Midbrain (tissue), 1 donor: ENCODE measurements at places on chromosomes 5 and 9.

DNA sequence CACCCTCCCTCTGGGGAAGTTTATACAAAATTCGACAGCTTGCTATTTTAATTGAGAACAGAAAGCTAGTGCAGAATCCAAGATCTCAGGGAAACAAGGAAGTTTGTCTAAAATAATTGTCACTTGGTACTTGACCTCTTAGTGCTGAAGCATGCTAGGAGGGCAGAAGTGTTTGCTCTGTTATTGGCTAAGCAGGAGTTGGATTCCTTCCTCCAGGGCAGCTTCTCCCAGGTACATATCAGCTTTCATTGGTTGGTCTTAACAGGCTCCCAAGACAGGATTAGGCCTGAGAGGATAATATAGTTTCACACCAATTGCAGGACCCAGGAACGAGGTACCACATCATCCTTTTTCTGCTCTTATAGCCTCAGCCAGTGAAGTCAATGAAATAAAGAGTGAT, 432.8 kb downstream of the IRX1 start:
- DNase-seq: no peak

GRCh38 chr9:20351715-20352114, 270.6 kb downstream of the MLLT3 start:
- no peak for DNase-seq

- peak; percentile 9 for DNase-seq
These were observed 44.6 kb downstream of the WHRN start for GRCh38 chr9:114460513-114461199.

DNA sequence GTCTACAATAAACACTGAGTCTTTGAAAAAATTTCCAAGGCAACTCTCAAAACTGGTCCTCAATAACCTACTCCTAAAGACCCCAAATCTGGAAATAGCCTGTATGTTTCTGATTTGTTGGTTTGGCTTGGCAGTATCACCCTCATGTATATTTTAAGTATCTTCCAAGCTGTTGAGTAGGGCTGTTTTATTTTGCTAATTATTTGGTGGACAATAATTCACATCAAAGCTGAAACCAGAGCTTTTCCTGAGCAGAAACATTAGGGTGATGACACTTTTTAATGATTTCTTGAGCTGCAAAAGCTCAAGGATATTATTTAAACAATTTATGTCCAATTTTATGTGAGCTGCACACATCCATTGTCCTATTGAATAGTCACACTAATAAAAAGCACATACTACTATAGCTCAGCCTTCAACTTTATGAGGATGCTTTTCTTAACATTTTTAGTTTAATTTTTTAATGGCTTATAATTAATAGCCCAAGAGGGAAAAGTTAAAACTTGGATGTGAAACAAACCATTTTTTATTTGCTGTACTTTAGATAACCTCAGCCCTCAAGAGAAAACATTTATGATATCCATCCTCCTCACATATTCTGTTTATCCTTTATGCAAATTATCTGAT, 393.1 kb downstream of the TAF11L14 start:
- DNase-seq: no peak

- DNase-seq: no peak
These were observed 37.0 kb downstream of the DMAC1 start for GRCh38 chr9:7762600-7762999.

DNA sequence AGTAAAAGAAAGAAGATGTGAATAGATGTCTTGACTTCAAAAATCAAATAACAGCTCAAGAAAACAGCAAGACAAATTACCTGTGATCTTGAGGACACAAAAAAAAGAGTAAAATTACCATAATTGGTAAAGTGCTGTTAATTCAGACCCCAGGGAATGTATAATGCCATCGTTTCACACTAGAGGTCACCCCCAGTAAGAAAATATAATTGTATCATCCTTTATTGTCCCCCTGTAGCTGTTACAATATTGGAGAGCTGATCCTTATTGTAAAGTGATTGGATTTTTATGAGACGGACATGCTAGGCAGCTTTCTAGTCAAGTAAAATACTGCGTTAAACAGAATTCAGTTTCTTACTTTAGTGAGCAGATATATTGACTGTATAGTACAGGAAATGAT, 377.0 kb downstream of the TLE1 start:
- no peak for DNase-seq

- DNase-seq: no peak
These were observed 109.7 kb downstream of the BASP1 start for GRCh38 chr5:17327048-17327625.

- no peak for DNase-seq
These were observed 72.5 kb upstream of the PANK3 start for GRCh38 chr5:168651648-168652047.

- no peak for DNase-seq
These were observed 154.5 kb downstream of the DROSHA start for GRCh38 chr5:31377274-31377946.

DNA sequence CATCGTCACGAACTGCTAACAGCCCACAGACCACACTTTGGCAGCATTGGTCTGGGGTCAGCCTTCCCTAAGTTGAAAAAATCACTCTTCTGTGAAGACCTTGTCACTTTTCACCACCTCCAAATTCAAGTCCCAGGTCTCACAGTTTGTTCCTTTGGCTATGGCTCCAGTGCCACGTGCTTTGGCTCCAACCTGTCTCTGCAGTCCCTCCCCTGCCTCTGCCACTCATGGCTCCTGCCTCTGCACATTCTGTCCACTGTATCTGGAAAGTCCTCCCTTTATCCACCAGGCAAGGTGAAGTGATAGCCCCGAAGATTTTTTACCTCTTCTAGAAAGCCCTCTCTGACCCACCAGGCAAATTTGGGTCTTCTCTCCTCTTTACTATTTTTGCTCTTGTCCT, 5.3 kb downstream of the CKMT2 start:
- DNase-seq: no peak

- DNase-seq: no peak
These were observed 156.6 kb upstream of the IRX2 start for GRCh38 chr5:2908086-2908485.

DNA sequence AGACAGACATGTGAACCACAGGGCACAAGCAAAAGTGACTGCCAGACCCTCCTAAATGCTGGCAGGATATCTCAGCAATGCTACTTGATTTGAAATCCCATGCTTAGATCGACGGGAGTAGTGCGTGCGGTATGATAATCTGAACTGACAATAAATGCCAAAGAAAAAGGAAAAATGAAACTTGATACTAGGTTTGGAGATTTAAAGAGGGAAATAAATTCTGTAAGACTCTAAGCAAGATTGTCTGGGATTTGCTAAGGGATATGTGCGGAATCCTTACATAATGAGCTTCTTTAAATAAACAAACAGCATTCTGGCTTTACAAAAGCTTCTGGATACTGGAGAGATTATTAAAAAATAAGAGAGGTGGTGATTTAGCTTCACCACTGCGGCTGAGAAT, 203.6 kb downstream of the CAAP1 start:
- DNase-seq: no peak

- no peak for DNase-seq
These were observed 25.5 kb downstream of the AGTPBP1 start for GRCh38 chr9:85716031-85716877.

DNA sequence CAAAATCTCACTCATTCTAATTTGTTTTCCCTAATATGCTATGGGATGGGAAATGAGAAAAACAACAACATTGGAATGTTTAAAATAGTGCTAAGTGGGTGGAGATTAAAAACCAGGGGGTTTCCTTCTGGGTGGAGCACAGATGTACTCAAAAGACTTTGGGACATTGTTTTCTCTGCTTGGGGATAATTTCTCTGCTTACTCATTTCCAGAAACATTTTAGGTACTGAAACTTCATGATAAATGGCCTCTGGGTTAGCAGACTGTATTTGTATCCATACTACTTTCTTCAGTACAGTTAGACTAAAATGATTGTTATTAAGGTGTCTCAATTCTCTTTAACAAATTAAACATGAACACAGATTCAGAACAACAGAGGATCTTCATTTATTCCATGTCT, 17.4 kb downstream of the ELOVL7 start:
- DNase-seq: no peak
